ENCODE measurements at places on chromosomes 7 and 10.

DNA sequence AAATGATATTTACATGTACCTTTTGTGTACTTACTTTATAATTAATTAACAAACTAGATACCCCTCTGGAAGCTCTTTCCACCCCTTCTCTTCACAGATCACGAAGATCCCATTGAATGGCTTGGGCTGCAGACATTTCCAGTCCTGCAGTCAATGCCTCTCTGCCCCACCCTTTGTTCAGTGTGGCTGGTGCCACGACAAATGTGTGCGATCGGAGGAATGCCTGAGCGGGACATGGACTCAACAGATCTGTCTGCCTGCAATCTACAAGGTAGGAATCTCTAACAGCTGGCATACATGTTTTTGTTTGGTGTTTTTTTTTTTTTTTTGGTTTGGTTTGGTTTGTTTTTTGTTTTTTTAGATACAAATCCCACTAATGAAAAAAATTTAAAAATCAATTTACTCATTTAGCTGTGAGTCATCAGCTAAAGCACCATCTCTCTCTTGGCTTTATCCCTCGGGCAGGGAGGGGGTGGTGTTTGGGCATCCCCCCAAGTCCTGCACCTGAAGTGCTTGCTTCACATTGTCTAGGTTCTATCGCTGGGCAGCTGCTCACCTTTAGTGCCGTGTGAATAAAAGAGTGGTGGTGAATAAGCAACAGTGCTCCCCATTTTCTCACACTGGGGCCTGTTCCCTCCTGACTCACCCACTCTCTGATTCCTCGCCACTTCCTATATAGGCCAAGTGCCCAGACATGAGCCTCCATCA is 68.9 kb downstream of the MET start:
- no peak for DNase-seq

DNA sequence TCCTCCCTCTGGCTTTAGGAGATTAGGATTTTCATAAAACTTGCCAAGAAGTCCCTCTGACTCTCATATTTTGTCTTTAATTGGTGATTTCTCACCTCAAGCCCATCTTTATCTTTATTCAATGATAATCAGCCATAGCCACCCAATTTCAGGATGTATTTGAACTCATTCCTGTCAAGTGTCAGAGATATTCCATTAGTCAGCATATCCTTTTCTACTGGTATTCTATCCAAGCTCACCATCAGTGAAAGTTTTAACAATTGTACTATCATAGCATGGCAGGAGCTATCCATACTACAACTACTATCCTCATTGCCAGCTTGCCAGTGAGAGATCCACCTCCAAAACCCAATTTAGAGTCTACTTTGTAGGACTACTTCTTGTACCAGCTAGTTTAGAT is 114.6 kb downstream of the GNAI1 start:
- no peak for DNase-seq

GRCh38 chr10:43350156-43350555 is 21.3 kb upstream of the FXYD4 start:
- DNase-seq, result no peak

DNA sequence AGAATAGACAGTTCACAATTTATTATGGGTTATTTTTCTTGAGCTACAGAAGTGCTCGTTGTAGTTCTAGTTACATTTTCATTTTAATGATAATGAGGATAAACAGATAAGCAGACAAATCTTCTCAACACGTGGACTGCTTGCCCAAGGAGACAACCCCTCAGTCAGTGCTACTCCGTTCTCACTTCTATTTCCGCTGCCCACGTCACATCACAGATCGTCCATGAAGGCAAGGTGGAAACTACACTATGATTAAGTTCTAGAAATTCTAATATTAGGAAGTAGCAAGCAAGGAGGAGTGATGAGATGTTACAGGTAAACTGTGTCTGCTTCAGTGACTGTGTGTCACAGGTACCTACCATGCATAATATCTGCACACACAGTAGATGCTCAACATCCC is 210.5 kb downstream of the CHCHD3 start:
- DNase-seq, result no peak

GRCh38 chr10:95588025-95588424 is 26.9 kb upstream of the SORBS1 start:
- DNase-seq, result no peak
